ENCODE measurements at places on chromosomes 7 and 10. TPM values are rescaled to one million over a fixed set of nuclear protein-coding genes. Genes with fewer than 3 reads are reported as not detected.

AKR1C2 gene
- 168 TPM for total RNA-seq

MMP21 gene
- total RNA-seq, result not detected

XRCC2 gene
- 10.1 TPM for total RNA-seq

LYZL1 gene
- not detected for total RNA-seq

TMEM229A gene
- total RNA-seq, result not detected

BMI1 gene
- 50.9 TPM for total RNA-seq

PAPOLB gene
- not detected for total RNA-seq

SPAG6 gene
- total RNA-seq, result not detected

NXPH1 gene
- total RNA-seq, result 0.37 TPM

TEX47 gene
- not detected for total RNA-seq

CLRN3 gene
- total RNA-seq, result 15.4 TPM

LRRTM3 gene
- not detected for total RNA-seq

FGFR2 gene
- 17.9 TPM for total RNA-seq

NODAL gene
- total RNA-seq, result not detected

PLEKHS1 gene
- 1.7 TPM for total RNA-seq

PRKCQ gene
- 0.45 TPM for total RNA-seq

CPEB3 gene
- 2.0 TPM for total RNA-seq

GPR26 gene
- total RNA-seq, result not detected

AMPH gene
- 12.8 TPM for total RNA-seq

TMEM176A gene
- 35.8 TPM for total RNA-seq

PIP gene
- not detected for total RNA-seq

ARHGAP12 gene
- 109 TPM for total RNA-seq

AFAP1L2 gene
- 7.2 TPM for total RNA-seq

TUBAL3 gene
- total RNA-seq, result 1.7 TPM

CARD11 gene
- total RNA-seq, result 2.3 TPM

RSBN1L gene
- 11.6 TPM for total RNA-seq

TRIM4 gene
- total RNA-seq, result 46.1 TPM

PRRT4 gene
- not detected for total RNA-seq

SUN3 gene
- not detected for total RNA-seq

PON1 gene
- total RNA-seq, result 0.55 TPM

FAM25C gene
- not detected for total RNA-seq

SEMA4G gene
- 90.4 TPM for total RNA-seq
